ENCODE measurements at places on chromosomes 2 and 18.

DNA sequence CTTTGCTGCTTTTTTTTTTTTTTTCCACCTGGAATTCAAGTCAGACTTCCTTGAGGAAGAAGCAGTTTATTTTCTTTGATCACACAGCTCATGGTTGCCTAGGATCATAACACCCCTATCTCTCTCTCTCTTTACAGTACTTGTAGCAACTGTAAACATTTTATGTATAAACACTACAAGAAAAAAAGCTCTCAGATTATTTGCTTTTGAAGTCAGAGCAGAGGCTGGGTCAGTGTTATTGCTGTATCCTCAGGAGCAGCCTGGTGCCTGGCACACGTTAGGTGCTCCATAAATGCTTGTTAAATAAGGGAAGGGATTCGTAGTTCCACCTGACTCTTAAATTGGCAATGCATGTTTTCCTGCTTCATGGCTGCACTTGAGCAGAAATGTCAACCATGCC is 221.2 kb downstream of the TGIF1 start:
- no peak for DNase-seq

DNA sequence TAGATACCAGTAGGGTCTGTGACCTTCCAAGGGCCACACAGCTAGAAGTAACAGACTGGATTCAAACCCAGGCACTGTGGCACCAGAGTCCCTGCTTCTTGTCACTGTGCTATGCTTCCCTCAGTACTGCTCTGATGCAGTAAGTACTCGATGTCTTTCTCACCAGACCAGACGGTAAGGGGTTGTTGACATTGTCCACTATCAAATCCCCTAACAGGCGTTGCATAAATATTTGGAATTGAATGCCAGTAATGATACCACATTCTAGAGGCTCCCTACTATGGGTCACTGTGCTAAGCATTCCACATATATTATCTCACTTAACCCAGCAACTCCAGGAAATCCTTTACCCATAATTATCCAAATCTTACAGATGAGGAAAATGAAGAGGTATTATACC is 223.1 kb downstream of the C1D start:
- no peak for DNase-seq

DNA sequence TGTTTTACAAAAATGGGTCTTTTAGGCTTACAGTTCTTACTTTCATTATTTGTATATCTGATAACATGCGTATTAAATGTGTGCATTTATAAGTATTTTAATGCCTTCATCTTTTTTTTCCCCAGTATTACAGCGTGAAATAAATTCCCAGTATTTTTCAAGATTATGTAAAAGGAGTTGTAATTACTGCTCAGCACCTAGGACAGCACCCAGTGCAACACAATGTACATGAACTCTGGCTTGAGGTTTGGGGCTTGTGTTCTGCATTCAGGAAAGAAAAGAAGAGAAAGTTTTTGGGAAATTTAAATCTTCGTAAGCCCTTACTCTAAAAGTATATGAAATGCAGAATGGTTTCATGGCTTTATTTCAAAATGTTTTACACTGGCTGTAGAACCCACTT is 16.7 kb downstream of the ZNF638 start:
- no peak for DNase-seq

GRCh38 chr2:162967147-162967546 is 128.6 kb upstream of the KCNH7 start:
- no peak for DNase-seq

GRCh38 chr2:182066400-182067087 is 80.9 kb downstream of the PPP1R1C start:
- DNase-seq = no peak

GRCh38 chr2:216504376-216504762 is 5.7 kb downstream of the RPL37A start:
- no peak for DNase-seq

DNA sequence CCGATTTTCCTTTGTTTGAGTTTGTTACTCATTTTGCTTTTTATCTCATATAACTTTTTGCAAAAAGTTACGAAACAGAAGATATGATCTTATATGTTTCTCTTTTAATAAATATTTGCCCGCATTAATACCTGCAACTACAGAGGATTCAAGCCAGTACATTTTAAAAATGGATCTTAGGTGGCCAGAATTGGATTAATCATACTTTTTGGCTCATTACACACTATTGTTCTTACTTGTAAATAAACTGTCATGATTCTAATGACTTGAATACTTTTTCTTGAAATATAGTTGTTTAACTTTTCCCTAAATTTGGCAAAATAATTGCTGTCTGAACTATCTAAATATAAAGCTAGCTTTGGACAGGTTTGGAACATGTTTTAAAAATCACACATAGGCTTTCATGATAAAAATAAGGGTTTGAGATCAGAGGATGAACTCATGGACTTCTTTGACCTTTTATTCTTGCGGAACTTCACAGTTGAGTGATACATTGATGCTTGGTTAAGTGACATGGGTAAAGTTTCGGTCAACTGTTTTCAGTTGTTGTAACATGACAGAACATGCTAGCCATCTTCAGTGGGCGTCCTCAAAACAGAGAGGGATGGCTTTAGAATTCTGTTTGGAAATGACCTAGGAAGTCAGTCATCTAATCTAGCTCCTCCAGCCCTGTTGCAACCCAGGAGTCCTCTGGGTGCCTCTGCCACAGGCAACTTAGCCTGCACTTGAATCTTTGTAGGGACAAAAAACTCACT is 44.5 kb downstream of the LTBP1 start:
- no peak for DNase-seq

DNA sequence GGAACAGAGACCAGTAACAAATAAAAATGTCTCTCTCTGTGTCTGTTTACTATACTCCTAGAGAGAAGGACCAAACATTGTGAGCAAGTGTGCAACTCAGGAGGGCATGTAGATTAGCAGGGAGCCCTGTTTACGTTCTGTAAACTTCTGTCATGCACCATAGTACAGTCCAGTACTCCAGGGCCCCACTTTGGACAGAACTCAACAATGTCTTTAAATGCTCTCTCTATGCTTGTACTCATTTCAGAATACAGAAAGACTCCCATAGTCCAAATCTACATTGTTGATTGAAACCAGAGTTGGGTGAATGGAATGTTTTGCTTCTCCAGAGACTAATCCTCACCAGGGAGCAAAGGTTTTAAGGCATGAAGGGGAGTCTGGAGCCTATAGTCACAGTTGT is 934.8 kb downstream of the NRXN1 start:
- no peak for DNase-seq

- DNase-seq = no peak
Measured at GRCh38 chr2:12982149-12982584, 265.4 kb downstream of the TRIB2 start.

GRCh38 chr18:9696701-9697100 is 11.4 kb upstream of the RAB31 start:
- DNase-seq = no peak

DNA sequence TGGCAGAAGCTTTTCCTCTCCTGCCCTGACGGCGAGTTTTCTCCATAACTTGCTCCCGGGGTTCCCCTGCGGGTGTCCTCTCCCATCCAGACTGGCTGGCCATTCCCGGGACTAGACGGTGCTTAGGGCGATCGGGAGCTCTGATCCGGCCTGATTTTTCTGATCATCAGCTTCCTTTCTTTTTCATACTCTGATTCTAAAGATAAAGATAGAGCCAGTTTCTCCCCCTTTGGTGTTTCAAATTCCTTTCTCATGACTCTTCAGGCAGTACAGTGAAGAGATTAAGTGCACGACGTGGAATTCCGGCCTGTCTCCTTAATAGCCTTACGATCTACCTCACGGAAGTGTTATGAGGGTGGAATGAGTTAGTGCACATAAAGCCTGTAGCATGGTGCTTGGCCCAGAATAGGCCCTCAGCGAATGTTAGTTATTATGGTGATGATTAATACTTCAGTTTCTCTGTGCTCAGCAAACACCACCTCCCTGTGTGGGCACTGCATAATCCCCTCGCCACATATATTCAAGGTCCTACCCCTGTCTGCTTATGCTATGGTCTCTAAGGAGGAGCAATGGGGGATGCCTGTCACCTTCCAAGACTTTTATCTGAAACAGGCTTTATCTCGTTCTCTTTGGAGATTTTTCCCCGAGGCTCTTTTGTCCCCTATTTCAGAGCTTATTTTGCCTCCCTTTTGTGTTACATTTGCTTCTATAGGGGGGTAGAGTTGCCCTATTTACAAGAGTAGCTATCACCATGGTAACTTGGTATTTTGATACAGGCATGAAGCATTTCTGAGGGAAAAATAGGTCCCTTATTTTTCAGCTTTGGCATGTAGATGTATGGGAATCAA is 254.8 kb downstream of the CDH2 start:
- DNase-seq = no peak

- no peak for DNase-seq
Measured at GRCh38 chr2:45283764-45284620, 274.7 kb upstream of the SIX2 start.

GRCh38 chr2:20961858-20962257 is 82.0 kb downstream of the APOB start:
- DNase-seq = no peak

DNA sequence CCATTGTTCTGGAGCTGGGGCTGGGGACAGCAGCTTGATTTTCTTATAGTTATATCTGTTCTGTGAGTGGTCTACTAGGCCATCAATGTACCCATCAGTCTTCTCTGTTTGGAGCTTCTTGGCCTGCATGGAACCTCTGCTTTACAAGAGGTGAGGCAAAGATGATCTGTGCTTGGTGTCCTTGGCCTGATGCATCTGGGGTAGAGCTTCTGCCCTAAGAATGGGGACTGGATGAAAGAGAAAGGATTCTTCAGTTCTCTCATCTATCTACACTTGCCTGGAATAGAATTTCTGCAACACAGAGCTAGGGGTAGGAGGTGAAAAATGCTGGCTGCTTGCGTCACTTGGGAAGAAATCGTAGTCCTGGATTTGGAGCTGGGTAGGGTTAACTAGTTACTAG is 46.2 kb downstream of the ACSL3 start:
- no peak for DNase-seq

DNA sequence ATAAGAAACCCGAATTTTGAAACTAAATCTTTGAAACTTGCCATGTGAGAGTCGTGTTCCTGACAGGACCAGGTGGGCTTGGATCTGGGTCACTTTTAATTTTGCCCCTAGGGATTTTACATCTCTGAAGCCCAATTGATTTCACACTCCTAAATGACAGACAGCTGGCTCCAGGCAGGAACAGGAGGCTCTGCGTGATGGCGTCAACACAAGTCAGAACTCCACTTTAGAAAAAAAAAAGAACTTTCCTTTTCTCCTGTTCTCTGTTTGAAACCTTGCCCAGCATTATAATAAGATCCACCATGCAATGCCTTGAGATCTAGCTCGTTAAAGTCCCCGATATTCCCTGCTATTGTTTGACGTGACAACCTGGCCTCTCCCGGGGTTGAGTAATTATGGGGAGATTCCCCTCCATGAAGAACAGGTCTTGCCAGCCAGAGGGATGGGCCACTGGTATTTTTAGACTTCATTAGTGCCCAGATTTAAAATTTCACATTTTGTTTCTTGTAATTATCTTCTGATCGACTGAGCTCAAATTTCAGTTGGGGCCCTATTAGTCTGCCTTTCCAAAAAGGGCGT is 260.3 kb downstream of the KLHL29 start:
- no peak for DNase-seq

- DNase-seq = no peak
Measured at GRCh38 chr2:177332026-177332991, 60.3 kb upstream of the AGPS start.

DNA sequence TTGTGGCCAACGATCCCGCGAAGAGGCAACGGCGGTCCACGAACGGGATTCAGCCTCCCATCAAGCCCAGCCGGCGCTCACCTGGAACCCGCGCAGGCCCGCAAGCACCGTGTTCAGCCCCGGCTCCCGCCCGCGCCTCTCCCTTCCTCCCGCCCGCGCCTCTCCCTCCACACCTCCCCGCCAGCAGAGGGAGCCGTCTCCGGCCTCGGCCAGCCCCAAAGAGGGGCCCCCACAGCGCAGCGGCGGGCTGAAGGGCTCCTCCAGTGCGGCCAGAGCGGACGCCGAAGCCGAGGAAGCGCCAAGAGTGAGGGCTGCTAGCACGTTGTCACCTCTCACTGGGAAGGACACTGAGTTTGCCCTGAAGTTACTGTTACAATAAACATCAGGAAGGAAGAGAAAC is 55.3 kb upstream of the LAPTM4A start:
- DNase-seq = no peak

DNA sequence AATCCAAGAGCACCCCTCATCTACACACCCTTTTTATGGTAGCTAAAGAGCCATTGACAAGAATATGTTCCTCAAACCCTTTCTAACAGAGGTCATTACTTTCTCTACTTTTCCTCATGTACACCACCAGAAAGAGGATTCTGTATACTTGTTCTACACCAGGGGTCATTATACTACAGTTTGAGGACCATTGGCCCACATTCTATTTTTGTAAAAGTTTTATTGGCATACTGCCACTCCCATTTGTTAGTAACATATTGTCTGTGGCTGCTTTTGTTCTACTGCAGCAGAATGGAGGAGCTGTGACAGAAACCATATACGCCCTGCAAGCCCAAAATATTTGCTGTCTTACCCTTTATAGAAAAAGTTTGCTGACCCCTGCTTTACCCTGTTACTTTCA is 14.3 kb downstream of the HTR2B start:
- no peak for DNase-seq

- DNase-seq = no peak
Measured at GRCh38 chr2:119384971-119385370, 18.2 kb downstream of the DBI start.

DNA sequence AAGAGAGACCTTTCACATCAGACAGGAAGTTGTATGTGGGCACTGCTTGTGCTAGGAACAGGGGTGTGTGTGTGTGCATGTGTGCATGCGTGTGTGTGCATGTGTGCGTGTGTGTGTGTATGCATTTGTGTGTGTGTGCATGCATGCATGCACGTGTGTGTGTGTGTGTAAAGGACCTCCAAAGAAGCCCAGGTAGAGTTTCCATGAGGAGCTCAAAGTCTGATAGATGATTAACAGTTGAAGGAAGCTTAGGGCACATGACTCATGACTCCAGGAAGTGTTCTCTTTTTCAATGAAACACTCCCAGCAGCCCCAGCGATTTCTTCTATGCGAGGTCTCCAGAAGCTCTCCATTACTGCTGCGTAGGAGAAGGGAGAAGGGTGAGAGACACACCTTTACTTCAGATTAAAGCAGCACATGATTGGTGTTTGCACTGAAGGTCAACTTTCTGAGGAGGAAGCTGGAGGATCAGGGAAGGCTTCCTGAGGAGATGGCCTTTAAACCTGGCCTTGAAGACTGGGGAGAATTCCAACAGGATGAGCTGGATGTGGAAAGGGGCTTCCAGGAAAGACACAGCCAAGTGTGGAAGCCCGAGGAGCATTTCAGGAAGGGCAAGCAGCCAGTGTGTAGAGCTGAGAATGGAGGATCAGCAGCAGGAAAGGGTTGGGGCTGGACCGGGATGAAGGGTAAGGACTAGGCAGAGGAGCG is 77.7 kb downstream of the SMAD4 start:
- no peak for DNase-seq

GRCh38 chr2:38091760-38092159 is 15.8 kb upstream of the CYP1B1 start:
- DNase-seq = no peak

DNA sequence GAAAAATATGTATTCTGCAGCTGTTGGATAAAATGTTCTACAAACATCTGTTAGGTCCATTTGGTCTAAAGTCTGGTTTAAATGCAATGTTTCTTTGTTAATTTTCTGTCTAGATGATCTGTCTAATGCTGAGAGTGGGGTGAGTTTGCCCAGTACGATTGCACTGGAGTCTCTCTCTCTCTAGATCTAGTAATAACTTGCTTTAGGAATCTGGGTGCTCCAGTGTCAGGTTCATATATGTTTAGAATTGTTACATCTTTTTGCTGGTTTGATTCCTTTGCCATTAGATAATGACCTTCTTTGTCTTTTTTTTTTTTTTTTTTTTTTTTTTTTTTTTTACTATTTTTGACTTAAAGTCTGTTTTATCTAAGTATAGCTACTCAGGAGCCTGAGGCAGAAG is 10.4 kb downstream of the GCC2 start:
- DNase-seq = no peak
